ENCODE measurements at places on chromosomes 7 and 10.

DNA sequence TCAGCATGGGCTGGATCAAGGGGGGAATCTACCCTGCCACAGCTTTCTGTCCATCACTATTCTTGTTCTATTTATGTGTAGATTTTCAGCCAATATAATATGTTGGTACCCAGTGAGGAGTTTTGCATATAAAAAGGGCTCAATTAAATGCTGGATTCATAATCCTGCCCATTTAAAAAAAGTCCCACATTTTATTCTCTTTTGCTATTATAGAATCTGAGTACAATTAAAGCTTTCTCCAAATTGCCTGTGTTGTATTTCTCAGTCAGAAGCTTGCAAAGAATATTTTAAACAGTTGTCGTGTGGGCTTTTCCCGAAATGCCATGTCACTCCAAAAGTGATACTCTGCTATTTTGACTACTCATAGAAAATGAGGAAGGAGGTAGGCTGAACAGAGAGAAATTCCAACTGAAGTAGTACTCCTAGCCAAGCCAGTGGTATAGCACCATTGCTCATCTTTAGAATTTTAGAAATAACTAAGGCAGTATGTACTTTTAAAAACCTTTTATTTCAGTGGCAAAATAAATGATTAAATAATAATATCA lies 108.3 kb upstream of the HDAC9 start:
- DNase-seq, result no peak

GRCh38 chr7:16933296-16934279 lies 51.8 kb upstream of the AGR3 start:
- no peak for DNase-seq

DNA sequence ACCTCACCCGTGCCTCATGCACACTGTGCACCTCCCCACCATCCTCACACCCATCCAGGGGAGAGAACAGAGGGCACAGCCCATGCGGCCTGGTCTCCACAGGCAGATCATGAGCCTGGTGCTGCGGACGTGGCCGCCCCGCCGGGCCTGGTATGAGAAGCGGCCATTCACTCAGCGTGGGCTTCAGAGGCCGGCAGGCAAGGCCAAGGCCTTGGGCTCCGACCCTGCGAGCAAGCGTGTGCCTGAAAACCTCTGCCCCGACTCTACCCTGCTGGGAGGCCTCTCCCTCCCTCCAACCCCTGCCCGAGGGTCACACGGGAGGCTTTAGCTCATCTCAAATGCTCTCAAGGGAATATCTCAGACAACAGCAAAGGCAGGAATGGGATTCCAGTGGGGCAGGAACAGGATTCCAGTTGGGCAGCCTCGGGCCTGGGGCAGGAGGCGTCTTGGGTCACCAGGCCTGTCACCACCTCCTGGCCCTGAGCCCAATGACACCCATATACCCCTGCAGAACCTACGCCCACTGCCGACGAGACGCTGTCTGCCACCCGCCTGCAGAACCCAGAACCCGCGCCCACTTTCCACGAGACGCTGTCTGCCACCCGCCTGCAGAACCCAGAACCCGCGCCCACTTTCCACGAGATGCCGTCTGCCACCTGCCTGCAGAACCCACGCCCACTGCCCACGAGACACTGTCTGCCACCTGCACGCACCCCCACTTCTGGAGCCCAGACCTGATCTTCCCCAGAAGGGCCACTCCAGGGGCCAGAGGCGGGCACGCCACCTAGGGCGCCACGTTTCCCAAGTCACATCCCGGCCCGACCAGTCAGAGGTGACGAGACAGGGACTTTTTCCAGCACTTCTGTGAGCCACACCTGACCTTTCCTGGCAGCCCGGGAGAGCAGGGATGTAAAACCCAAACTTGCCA lies 38.9 kb downstream of the ADAP1 start:
- DNase-seq, result no peak

GRCh38 chr10:112880633-112881530 lies 69.2 kb upstream of the TCF7L2 start:
- no peak for DNase-seq

- DNase-seq, result no peak
Measured at GRCh38 chr7:137940656-137941518, 61.0 kb downstream of the CREB3L2 start.

GRCh38 chr7:32892521-32893206 lies 1.1 kb upstream of the KBTBD2 start:
- no peak for DNase-seq

GRCh38 chr7:24290004-24290641 lies 6.1 kb downstream of the NPY start:
- DNase-seq, result no peak

- no peak for DNase-seq
Measured at GRCh38 chr7:1942243-1942940, 272.3 kb downstream of the ELFN1 start.

GRCh38 chr7:142104550-142105527 lies 6.7 kb upstream of the MGAM2 start:
- DNase-seq, result no peak

GRCh38 chr7:33904681-33905388 lies 504 bp upstream of the BMPER start:
- no peak for DNase-seq

- DNase-seq, result peak; percentile 68
Measured at GRCh38 chr10:84179059-84179710, 5.6 kb downstream of the GPR15LG start.

- DNase-seq, result no peak
Measured at GRCh38 chr10:121521794-121522556, 76.3 kb downstream of the FGFR2 start.

GRCh38 chr7:13921062-13921461 lies 68.4 kb downstream of the ETV1 start:
- no peak for DNase-seq

- DNase-seq, result no peak
Measured at GRCh38 chr7:90597563-90598253, 1.6 kb downstream of the CDK14 start.

DNA sequence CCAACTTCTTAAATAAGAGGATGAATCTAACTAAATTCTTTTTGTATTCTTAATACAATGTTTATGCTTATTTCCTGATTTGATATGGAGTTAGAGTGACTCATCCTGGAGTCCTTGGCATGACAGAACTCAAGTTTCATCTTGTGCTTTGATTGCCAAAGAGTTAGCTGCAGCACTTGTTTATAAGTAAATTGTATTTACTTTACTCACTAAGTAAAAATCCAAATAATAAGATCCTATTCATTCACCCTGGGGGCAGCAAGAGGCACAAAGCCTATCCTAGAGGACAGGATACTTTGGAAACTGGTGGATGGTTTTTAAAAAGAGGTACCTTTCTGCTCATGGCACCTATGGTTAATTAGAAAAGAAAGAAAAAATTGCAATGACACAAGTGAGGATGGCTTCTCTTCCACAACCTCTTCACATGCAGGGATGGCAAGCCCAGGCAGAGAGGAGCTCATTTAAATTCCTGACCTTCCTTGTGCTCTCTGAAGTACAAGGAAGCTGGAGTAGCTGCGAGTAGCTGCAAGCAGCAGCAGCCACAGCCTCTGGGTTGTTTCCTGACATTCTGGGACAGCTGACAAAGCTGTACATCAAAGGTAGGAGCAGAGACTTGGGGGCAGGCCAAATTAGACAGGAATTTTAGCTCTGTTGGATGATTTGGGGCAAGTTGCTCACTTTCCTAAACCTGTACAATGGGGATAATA lies 28.5 kb upstream of the CROT start:
- peak; percentile 70 for DNase-seq

DNA sequence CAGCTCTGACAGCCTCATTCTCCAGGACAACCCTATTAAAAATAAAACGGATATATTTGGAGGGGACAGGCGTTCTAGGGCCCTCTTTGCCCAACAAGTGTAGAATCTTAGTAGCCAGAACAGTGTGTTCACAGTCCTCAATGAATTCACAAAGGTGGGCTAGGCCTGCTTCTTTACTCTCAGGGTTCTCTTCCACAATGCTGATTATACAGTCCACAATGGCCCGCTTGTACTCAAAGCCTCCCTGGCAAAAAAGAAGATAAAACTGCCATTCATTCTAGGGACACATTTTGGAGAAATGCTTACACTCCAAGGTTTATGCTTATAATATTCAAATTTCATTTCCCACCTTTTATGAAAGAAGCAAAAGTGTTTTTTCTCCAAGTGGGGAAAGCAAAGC lies 62.6 kb downstream of the MEST start:
- no peak for DNase-seq

GRCh38 chr7:85061456-85061855 lies 125.4 kb downstream of the SEMA3D start:
- DNase-seq, result no peak

- no peak for DNase-seq
Measured at GRCh38 chr7:2821161-2821841, 22.8 kb downstream of the GNA12 start.

GRCh38 chr7:36272211-36272566 lies 117.5 kb upstream of the ANLN start:
- no peak for DNase-seq

DNA sequence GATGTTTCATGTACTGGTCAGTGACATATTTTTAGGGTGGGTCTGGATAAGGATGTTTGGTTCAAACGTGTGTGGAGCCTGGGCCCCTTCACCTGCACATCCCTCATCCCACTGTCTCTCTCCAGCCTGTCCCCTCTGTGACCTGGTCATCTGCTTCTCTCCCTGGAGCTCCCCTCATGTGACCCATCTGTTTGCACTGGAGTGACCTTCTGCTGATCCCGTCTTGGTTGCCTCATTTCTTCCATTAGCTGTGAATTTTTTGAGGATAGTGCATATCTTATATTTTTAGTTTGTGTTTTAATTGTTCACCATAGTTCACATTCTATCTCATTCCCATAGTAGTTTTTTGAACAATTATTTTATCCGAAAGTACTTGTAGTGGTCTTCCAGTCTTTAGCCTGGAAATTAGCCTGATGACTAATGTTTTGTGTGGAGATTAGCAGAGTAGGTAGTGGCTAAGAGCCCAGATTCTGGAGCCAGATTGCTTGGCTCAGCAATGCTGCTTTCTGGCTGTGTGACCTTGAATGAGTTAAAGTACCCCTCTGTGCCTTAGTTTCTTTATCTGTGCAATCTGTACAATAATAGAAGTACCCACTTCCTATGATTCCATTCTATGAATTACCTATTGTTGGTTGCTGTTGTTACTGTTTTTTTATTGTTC lies 224.5 kb downstream of the LRMDA start:
- no peak for DNase-seq

- no peak for DNase-seq
Measured at GRCh38 chr7:64871761-64872160, 31.3 kb upstream of the ZNF273 start.

GRCh38 chr7:155983176-155983815 lies 171.0 kb upstream of the SHH start:
- DNase-seq, result peak; percentile 22

- DNase-seq, result no peak
Measured at GRCh38 chr10:7813481-7813880, 4.8 kb upstream of the TAF3 start.

DNA sequence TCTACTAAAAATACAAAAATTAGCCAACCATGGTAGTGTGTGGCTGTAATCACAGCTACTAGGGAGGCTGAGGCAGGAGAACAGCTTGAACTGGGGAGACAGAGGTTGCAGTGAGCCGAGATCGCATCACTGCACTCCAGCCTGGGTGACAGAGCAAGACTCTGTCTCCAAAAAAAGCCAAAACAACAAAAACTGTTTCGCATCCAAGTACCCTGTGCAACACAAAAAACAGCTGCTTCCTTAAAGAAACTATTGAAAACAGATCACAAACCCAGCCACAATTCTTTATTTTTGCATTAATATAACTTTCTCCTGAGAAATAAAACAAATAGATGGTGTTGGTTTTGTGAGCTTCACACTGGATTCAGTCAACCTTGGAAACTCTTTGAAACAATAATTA lies 112.1 kb upstream of the AFAP1L2 start:
- DNase-seq, result no peak

DNA sequence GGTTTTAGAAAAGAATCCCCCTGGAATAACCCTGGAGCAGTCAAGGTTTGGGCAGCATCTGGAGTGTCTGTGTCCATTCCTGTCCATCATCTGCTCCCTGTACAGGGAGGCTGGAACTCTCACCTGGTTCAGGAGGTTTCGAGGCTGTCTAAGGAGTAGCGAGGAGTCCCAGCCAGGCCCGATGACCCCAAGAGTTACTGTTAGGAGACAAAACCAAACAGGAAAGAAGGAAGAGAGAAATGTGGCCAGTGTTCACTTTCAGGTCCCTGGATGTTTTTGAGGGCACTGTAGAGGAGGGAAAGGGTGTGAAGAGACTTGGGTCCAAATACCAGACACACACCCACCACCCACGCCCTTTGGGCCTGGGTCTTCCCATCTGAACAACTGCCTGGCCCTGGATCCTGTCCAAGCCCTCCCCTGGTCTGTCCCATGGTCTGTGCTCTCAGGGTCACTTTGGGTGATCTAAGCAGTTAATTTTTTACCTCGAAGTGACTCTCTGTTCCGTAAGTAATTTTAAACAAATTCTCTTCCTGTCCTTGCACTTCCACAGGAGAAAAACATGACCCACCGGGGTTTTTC lies 117.1 kb downstream of the ZMIZ1 start:
- no peak for DNase-seq

- no peak for DNase-seq
Measured at GRCh38 chr10:101035314-101035713, 4.3 kb downstream of the SFXN3 start.

DNA sequence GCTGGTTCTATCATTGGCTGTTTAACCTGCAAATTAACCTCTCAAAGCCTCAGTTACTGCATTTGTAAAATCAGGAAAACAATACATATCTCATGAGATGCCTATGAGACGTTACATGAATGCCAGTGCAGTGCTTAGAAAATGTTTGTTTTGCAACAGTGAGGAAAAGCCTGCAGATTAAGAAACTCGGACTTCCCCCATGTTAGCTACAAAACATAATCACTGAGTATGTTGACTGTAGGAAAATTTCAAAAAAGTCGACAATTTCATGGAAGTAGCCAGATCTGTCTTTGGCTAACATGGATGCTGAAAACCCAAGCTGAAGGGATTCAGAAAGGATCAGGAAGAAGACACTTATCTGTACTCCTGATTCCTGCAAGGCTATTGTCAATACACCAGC lies 121.4 kb downstream of the TRIL start:
- no peak for DNase-seq

DNA sequence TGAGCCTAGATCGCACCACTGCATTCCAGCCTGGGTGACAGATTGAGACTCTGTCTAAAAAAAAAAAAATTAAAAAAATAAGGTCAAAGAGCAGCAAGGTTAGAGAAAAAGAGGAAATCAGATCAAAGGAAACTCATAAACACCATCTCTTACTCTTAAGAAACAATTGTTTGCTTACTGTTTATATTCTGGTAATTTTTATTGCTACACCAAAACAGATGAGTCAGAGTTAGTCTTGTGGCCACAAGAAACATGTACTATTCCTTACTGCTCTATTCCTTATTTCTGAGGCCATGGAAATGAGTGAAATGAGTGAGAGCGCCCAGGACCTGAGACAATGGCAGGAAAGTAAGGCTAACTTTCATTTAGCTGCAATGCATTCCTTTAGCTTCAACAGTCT lies 387.3 kb downstream of the HPSE2 start:
- DNase-seq, result no peak

- DNase-seq, result no peak
Measured at GRCh38 chr10:43905512-43906236, 257.0 kb upstream of the ZNF32 start.

All from ureter (tissue), 1 donor.